ENCODE measurements at places on chromosomes 11 and 22.

DNA sequence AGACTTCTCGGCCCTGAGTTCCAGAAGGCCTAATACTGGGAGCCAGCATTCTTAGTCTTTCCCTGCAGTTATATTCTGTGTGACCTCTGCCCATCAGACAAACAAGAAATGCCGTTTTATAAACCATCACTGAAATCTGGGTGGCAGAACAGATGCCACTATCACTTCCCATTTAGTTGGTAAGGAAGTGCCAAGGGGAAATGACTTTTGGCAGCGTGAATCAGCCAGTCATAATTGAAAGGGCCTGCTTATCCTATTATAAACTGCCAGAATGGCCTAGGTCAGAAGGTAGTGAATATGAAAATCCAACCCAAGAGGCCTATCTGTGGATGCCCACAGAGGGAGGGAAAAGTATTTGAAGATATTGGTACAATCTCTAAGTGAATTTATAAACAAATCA, 646.8 kb upstream of the CCDC90B start:
- no peak for DNase-seq

DNA sequence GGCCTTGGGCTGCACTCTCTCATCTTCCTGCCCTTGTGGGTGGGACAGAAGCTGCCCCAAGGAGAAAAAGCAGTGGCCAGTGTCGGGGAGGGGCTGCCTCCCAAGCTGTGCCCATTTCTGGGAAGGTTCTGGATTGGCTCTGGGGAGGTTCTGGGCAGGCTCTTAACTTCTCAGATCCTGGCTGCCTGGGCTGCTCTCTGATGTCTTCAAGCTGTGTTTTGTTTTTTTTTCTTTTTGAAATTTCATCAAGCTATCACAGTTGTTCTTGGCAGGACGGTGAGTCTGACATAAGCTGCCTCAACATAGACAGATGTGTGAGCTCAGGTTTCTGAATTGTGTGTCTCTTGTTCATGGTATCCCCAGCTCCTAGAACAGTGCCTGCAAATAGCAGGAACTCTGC, 1032.0 kb downstream of the BRD1 start:
- no peak for DNase-seq

DNA sequence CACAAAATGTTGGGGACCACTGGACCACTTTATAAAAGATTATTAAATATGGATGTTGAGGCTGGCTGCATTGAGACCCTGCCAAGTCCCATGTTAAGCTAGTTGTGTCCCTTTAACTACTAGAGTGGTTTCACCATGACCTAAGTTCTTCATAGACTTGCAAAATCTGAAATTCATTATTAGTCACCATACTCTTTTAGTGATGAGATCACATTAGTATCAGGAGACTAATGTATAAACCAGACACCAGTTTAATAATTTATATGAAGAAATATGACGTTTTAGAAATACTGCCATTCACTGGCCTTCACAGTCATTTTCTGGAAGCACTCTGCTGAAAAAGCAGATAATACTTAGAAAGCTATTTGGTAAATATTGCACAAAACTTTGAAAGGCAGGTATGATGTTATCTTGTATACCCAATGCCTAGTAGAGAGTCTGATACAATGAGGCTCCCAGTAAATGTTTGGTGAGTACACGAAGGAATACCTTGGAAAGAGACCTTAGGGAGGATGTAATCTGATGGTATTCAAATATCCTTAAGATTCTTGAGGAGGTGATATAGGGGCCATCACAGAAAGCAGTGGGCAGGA, 728.2 kb upstream of the ANO5 start:
- DNase-seq = no peak

- DNase-seq = no peak
Measured at GRCh38 chr11:95799546-95799945, 9.2 kb downstream of the CEP57 start.

DNA sequence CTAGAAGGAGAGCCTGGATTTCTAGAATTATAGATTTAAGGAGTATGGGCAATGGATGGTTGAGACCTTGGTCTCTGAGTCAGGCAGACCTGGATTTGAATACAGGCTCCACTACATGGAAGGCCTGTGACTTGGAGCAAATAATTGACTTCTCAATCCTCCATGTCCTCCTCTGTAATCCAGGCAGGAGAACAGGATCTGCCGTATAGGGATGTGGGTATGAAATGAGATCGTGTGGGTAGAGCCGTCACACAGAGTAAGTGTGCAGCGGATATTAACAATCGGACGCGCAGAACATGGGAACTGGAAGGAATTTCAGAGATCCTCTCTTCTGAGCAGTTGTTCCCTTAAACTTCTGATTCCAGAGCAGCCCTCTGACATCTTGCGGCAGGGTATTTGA, 11.5 kb upstream of the TMPRSS13 start:
- DNase-seq = no peak

DNA sequence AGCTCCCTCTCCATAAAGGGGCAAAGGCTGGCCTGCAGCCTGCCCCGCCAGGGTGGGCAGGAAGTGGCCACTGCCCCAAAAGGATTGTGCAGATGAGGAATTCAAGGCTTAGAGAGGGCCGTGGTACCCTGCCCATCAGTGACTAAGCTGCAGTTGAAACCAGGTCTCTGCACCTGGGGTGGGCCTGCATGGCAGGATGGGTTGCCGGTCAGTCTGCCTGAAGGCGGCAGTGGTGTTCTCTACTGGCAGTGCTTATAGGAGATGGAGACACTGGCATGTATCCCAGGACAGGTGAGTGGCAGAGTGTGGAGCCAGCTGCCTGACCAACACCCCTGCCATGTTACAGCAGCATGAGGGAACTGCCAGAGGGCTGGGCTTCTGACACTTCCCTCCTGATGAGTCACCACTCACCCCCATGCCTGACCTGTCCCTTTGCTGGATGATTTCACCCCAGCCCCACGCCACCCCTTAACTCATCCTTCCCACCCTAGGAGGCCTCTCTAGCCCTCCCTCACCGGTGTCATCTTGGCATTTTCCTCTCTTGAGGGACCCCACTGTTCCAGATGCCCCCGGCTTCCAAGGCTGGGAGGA, 70.2 kb upstream of the LMO1 start:
- DNase-seq = no peak

- no peak for DNase-seq
Measured at GRCh38 chr22:20032407-20032991, 11.6 kb downstream of the TANGO2 start.

DNA sequence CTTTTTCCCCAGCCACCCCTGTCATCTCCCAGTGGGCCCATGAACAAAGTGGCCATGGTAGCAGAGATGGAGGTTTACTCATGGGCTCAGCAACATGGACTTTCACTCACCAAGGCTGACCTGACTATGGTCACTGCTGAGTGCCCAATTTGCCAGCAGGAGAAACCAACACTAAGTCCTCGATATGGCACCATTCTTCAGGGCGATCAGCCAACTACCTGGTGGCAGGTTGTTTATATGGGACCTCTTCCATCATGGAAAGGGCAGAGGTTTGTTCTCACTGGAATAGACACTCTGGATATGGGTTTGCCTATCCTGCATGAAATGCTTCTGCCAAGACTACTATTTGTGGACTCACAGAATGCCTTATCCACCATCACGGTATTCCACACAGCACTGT, 1009.1 kb downstream of the NTM start:
- DNase-seq = no peak

GRCh38 chr22:48396091-48396784, 1431.4 kb downstream of the BRD1 start:
- no peak for DNase-seq

GRCh38 chr22:20509344-20510047, 2.1 kb downstream of the MED15 start:
- DNase-seq = peak; percentile 62

DNA sequence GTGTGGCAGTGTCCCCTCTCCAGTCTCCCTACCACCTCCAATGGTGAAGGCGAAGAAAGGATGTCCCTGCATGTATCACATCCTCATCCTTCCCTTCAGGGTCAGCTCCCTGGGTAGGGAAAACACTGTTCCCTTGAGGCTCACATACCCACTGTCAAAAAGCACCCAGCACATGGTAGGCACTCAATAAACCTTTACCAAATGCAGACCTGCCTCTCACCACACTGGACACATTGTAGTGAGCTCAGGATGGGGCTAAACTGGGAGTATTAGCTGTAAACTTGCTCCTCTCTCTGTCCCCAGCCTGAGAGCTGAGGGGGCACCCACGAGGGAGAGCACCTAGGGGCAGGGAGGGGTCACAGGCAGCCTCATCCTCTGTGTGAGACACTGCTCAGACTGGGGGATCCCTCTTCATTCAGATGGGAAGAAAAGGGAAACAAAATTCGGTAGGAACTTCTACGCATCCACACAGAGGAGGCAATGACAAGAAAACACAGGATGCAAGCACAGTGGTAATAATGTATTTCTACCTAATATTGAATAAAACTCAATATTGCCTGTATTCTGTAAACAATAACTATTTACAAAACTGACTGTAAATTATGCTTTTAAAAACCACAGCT, 101.6 kb upstream of the TOP3B start:
- DNase-seq = no peak

GRCh38 chr11:100297516-100297915, 389.6 kb upstream of the ARHGAP42 start:
- no peak for DNase-seq

GRCh38 chr11:270451-271318, 7.5 kb upstream of the NLRP6 start:
- DNase-seq = no peak
